ENCODE measurements at places on chromosomes 11 and 22.
A peak's percentile ranks its signal among the peaks of the same experiment; 100 is the strongest.

DNA sequence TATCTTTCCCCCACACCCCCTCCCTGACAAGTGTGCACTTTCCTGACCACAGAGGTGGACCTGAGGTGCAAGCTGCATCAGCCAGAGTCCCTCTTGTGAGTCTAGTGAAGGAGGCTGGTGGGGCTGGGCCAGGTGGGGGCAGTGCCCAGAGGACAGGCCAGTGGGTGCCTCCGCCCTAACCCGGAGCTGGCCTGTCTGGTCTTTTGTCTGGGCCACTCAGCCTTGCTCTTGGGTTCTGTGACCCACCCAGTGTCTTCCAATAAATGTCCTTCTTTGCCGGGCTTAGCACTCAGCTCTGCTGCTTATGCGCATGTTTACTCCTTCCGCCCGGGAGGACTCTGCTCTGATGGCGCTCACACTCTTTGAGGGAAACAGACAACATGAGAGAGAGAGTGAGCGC, 526.2 kb downstream of the TBC1D22A start:
- no peak for DNase-seq

- DNase-seq: no peak
These were observed 4.2 kb upstream of the MPPED1 start for GRCh38 chr22:43407591-43407990.

DNA sequence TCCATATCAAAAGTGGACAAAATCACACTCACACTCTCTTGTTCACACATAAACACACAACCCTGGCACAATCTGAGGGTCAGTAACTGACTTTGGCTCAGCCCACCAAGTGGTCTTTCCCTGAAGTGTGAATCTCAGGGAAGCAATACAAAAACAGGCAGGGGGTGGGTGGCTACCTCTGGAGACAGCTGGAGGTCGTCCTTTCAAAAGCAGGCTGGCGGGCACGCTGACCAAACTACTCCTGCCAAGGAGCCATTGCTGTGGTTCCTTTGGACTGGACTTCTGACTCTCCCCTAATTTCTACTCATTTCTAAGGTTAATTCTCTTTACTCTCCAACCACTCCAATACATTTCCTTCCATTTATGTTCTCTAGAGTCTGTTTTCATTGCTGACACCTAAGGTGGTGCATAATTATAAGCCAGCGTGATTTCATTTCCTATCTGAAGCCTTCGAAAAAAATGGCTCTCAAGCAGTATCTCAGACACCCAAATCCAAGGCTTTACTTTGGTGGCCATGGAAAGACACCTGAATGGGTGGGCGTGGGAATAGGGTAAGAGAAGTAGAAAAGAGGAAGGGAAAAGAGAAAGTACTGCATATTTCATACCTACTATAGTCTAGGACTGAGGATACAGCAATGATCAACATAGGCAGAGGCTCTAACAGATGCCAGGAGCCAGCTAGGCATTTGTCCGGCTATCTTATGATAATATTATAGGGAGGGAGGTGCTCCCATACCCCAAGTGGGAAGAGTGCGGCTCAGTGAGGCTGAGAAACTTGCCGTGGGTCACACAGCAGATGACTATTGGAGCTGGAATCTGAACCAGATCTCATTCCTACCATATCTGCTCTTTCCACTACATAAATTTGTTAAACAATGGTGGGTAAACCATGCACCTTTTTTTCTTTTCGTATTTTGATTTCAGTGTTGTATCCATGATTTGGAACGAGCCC, 22.0 kb downstream of the FZD4 start:
- no peak for DNase-seq

GRCh38 chr11:35318977-35319925, 100.1 kb downstream of the SLC1A2 start:
- DNase-seq: no peak

DNA sequence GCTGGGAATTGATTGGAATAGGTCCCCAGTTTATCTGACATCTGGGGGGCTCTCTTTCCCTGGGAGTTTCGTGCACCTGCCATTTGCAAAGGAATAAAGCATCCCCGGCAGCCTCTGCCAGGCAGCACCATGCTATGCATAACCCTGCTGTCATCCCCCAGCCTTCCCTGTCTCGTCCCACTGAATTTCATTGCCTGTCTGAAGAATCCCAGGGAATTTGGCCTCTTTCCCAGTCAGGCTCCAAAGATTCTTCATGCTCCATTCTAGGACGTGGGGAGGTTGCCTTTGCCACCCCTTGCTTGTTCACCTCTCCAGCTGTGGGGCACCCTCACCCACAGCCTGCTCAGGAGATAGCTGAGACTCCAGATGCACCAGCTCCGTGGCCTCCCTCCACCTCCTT, 195.1 kb upstream of the TBCEL start:
- no peak for DNase-seq

DNA sequence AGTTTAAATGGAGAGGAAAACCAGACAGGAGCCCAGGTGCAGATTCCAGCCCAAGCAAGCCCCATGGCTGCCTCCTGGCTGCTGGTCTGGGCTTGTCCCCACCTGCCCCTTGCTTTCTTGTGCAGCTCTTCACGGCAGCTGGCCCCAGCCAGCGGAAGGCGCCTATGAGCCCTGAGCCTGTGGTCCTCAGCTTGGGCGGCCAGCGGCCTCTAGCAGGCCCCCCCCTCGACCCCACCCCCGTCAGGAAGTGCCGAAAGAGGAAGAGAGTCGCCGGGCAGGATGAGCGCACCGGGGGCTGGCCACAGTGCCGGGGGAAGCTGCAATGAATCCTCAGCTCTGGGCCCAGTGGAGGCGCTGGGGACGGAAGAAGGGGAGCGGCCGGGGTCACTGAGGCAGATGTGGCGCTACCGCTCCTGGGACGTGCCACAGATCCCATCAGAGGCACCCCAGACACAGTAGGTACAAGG, 2.1 kb upstream of the DGKZ start:
- peak; percentile 87 for DNase-seq

DNA sequence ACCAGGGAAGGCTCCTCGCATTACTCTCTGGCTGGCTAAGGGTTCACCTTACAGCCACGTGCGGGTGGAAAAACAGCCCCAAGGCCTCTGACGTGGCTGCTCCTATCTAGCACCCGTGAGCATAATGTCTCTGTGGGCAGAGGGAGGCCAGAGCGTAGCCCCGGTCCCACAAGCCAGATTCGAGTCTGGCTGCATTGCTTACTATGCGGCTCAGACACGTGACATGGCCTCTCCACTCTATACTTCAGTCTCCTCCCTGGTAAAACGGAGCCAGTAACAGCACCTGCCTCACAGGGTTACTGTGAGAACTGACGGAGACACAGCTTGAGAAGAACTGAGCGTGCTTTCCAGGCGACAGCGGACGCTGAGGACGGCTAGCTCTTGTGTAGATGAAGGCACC, 105.8 kb upstream of the BID start:
- no peak for DNase-seq

DNA sequence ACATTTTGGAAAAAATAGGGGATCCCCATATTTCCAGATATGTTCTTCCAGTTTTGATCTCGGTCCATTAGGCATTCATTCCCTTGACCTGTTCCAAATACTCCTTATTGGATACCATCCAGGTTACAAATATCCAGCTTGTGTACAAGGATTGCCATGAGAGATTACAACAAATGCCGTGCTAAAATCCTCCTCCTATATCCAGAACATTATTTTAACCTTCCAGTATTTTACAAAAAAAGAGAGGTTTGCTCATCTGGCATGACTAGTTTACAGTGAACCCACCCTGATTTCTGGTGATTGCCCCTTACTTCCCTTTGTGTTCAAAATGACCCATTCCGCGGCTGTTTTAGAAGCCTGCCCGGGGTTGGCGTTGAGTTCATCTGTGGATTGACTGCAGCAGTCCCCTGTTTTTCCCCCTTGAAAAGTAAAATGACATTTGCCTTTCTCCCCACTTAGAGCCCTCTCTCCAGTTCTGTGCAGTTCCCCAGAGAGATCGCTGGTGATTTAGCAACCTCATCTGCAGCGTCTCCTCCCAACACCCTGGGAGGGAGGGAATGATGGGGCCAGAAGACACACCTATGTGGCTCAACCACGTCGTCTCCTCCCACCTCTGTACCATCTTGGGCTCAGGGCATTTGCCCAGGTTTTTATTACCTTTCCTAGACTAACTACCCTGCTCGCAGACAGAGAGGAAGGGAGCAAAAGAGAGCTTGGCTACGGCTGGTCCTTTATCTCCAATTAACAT, 73.6 kb downstream of the DSCAML1 start:
- DNase-seq: no peak

- DNase-seq: no peak
These were observed 10.1 kb downstream of the PHF21B start for GRCh38 chr22:44999687-45000086.

- no peak for DNase-seq
These were observed 18.5 kb upstream of the QSER1 start for GRCh38 chr11:32874132-32874531.

GRCh38 chr11:71538666-71538990, 803 bp downstream of the KRTAP5-8 start:
- no peak for DNase-seq

DNA sequence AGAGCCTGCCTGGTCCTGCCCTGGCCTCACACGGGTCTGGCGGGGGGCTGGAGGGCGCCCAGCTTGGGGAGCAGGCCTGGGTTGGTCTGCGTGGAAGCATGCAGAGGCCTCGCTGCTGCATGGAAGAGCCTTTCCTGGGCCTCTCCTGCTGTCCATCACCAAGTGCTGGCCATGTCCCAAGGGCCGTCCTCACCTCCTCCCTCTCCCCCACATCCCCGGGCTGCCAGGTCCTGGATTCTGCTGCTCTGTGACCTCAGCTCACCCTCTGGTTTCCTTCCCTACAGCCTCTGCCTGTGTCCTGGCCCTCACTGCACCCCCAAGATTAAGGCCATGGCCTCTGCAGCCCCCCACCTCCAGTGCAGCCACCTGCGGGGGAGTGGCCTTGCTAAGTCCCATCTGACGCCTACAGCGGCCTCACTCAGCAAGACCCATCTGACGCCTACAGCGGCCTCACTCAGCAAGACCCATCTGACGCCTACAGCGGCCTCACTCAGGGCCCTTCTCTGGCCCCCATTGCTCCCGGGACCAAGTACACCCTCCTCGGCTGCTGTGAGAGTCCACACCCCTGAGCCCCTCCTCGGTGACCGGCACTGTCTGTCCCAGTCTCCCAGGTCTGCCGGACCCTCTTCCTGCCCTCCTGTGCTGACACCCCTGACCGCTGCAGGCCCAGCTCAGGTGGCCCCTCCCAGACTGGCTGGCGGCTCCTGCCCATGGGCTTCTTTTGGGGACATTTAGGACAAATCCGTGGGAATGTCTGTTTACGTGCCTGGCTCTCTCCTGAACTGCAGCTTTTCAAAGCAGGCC, 119.5 kb upstream of the B3GAT1 start:
- DNase-seq: no peak

GRCh38 chr11:65609229-65609628, 4.8 kb downstream of the MAP3K11 start:
- no peak for DNase-seq

- no peak for DNase-seq
These were observed 7.6 kb downstream of the XBP1 start for GRCh38 chr22:28792491-28793383.

DNA sequence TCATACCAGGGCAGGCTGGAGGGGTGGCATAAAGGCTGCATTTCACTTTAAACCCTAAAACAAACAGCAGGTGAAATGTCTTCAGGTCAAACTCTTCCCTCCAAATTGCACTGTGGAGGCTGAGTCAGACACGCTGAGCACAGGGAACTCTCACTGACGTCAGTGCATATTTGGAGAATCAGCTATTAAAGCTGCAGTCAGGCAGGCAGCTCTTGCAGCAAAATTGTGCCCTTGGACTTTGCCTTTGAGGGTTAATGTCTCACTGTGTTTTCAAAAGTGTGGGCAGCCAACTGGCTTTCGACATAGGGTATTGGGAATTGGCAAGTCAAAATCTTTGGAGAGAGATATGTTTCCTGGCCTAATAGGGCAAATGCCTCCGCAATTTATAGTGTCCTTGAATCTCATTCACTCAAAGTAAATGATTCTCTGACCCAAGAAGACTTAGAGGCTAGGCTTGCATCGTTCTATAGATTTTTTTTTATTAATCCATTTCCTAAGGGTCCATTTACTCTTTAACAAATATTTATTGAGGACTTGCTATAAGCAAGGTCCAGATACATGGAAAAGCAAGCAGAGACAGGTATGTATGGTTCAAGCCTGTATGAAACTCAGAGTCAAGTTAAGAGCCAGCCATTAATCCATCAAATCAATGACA, 27.7 kb upstream of the SMCO4 start:
- DNase-seq: no peak

GRCh38 chr22:19984851-19985811, 31.5 kb downstream of the ARVCF start:
- DNase-seq: no peak

DNA sequence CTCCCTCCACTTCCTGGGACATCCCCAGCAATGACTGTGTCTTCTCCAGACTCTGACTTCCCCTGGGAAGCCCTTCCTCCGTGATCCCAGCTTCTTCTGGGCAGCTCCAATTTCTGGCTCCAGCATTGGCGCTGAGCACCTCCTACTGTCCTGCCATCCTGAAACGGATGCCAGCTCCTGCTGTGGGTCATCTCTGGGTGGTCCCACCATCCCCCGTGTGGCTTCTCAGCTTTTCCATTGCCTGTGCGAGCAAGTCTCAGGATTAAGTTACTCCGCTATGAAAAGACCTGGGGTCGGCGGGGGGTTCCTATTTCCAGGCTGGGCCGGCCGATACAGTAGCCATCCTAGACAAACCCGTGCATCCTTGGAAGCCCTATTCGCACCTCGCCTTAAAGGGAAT, 55.4 kb upstream of the FADD start:
- DNase-seq: no peak

DNA sequence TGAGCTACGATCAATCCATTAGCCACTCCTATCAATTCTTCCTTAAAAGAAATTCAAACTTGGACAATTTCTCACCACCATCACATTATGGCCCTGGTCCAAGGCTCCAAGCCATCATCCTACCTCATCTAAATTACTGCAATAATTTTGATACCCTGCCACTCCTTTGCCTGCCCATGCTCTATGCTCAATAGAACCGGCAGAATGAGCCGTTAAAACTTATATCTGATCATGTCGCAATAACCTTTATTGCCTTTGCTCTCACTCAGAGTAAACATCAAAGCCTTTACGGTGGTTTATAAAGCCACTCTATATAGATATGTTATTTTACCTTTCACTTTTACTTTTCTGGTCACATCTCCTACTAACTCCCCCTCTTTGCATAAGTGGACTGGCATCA, 2392.1 kb upstream of the RAG2 start:
- DNase-seq: no peak

DNA sequence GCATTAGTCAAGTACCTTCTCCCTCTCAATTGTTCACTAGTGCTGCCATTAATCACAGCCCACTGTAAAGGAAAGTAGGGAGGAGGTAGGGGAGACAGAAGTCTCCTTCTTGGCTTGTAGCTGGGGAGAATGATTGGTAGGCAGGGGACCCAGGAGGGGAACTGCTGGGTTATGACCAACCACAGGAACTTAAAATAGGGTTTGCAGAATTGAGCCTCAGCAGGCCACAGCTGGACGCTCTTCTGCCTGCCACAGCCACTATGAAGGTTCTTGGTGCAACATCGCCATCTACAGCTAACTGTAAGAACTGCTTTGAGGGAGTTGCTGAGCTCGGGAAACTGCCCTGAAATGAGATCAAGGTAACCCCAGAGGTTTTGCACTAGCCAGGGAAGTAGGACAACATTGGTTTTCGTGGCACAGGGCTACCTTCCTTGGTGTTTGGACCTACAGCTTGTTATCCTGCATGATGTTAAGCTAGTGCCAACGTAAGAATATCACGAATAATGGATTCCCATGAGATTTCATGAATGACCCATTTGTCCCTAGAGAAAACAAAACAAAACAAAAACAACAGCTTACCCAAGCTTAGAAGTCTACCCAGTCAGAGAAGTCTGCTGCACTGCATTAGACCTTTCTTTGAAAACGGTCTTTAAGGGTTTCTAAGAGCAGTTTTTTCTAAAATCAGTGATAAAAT, 787.1 kb upstream of the API5 start:
- peak; percentile 25 for DNase-seq
